Activated CD4-positive, alpha-beta T cell treated with anti-CD3 and anti-CD28 coated beads, Interleukin-2, amount 50 U/mL, for 4 hours (primary cell): ENCODE measurements at places on chromosomes 5 and 9.

DNA sequence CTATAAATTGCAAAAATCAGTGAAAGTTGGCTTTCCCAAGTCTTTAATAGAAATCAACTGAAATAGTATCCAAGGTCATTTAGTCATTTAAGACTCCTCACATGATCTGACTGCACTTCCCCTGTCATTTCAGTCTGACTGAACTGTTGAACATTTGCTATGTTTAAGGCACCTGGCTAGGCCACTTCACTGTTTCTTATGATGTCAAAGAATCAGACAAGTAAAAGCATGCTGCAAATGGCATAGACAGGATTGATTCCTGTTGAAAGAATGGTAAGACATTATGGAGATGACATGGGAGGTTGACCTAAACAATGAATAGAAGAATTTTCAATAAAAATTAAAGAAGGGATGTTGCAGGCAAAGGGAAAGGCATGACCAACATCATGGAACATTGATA lies 502.1 kb downstream of the NFIB start:
- no peak for DNase-seq

DNA sequence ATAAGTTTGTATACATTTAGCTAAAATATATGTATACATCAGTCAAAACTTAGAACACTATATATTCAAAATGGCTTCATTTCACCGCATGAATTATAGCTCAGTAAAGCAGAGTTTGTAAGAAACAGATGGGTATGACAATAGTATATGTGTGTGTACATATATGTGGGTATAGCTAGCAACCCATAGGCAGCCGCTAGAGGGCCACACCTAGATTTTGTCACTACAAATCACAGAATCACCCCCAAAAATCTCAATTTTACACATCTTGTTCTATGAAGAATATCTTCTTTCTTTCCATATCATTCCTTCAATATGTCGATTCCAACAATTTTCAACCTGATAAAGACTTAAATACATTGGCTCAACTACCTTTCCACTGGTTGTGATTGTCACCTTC lies 357.8 kb upstream of the CCNG1 start:
- no peak for DNase-seq

- no peak for DNase-seq
Measured at GRCh38 chr5:132841305-132841704, 10.9 kb upstream of the SHROOM1 start.

GRCh38 chr9:114141553-114142402 lies 13.6 kb upstream of the COL27A1 start:
- DNase-seq: no peak

DNA sequence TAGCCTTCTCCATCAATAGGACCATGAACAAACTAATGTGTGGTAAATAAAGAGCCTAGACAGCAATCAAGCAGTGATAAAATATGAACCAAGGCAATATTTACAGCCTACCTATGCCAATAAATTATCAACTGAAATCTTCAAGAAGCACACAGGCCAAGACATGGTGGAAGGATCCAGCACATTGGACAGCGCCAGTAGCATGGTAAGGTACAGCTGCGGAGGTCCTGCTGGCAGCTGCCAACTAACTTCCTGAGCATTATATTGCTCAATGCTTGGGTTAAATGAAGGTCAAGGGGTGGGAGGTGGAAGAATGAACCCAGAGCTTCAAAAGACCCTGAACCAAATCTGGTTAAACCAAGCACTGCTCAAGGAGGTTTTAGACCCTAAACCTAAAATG lies 16.5 kb upstream of the SPDL1 start:
- DNase-seq: no peak

- no peak for DNase-seq
Measured at GRCh38 chr5:108418197-108418596, 36.3 kb upstream of the FBXL17 start.

GRCh38 chr9:36787709-36788108 lies 215.0 kb downstream of the MELK start:
- no peak for DNase-seq

DNA sequence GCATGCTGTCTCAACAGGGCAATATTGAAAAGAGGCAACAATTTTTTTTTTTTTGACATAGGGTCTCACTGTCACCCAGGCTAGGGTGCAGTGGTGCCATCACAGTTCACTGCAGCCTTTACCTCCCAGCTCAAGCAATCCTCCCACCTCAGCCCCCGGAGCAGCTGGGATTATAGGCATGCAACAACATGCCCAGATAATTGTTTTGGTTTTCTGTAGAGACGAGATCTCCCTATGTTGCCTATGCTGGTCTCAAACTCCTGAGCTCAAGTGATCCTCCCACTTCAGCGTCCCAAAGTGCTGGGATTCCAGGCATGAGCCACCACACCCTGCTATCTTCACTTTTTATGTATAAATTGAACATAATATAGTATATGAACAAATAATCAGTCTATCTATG lies 47.6 kb downstream of the PRELID2 start:
- no peak for DNase-seq

DNA sequence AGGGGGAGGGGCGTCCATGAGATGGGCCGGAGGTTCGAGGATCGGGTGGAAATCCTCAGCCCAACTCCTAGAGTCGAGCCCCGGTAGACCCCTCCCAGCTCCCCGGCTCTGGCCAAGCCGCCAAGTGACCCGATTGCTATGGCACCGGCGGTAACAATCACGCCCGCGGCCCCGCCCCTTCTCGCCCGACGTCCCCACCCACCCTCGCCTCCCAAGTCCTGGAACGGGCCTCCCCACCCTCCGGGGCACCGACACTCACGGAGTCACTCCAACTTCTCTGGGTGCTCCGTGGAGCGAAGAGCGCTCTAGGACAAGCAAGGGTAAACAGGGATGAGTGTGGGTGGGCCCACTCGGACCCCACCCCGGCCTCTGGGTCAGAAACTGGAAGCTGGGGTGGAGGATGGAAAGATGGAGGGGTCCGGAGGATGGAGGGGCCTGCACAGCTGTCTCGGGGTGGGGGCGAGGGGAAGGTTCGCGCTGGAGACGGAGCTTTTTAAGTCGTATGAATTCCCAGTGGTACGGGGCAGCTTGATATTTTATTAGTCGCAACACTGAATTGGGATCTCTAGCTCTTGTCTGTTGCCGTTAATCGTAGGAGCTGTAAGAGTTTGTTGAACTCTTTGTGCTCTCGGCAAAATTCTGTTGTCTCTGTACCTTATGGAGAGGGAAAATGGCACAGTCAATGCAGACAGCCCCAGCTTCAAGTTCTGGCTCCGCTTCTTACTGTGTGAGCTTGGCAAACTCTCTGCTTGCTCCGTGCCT lies at the start of gene SPACA9:
TSS of gene SPACA9 (plus strand) at position 204 of the 762 bp plus-strand sequence. CDS start 5,050 bp downstream, outside the sequence.
- DNase-seq: peak; percentile 7

DNA sequence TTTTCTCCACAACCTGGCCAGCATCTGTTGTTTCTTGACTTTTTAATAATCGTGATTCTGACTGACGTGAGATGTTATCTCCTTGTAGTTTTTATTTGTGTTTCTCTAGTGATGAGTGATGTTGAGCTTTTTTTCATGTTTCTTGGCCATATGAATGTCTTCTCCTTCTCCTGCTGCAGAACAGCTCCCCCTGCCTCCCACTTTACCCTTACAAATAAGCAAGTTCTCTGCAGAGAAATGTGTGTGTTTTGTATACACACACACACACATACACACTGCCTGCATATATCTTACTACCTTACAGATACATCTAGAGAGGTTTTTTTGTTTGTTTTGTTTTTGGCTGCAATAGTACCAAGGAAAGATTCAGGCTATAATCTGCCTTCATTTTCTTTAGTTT lies 88.7 kb upstream of the PHF24 start:
- DNase-seq: no peak

GRCh38 chr5:96384353-96384752 lies 48.7 kb downstream of the PCSK1 start:
- no peak for DNase-seq

DNA sequence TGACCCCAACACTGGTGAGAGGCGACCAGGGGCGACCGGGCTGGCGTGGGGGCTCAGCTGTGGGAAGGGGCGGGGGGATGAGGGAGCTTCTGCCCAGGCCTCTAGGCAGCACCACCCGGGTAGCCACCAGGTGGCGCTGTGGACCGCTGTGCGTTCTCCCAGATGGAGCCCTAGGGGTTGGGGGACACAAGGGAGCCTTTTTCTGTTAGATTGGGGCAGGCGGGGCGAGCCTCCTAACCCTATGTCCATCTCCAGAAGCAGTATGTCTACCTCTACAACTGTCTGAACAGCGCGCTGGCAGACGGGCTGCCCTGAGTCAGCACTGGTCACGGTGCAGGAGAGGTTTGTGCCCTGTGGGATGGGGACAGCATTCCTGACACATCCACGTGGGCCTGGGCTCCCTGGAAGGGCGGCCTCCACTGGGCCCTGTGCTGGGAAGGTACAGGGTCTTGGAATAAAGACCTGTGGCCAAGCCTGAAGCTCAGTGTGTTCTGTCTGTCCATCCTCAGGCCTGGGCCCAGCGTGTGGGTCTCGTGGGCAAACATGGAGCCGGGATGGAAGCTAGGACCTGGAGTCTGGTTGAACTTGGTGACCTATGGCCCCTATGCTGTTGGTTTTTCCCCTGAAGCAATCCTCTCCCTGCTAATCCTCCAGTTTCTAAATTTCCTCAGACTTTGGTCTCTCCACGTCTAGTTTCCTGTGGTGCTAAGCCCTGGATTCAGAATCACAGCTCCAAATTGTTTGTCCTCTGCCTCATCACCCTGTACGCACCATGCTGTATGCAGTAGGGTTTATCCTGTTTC lies 23.1 kb upstream of the SPTLC1 start:
- DNase-seq: peak; percentile 70

DNA sequence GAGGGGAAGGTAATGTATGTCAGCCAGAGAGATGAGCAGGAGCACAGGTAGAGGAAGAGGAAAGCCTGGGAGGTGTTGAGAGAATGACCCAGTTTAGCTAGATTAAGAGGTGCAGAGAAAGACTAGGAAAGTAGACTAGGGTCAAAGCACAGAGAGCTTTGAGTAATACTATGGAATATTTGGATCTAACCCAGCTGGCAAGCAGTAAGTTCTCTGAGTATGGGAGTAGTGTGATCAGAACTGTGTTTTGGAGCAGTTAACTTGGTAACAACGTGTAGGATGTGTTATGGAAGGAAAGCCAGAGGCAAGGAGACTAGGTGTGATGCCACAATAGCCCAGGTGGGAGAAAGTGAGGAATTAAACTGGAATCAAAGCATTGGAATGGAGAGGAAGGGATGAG lies 84.9 kb upstream of the PTGER4 start:
- DNase-seq: no peak

DNA sequence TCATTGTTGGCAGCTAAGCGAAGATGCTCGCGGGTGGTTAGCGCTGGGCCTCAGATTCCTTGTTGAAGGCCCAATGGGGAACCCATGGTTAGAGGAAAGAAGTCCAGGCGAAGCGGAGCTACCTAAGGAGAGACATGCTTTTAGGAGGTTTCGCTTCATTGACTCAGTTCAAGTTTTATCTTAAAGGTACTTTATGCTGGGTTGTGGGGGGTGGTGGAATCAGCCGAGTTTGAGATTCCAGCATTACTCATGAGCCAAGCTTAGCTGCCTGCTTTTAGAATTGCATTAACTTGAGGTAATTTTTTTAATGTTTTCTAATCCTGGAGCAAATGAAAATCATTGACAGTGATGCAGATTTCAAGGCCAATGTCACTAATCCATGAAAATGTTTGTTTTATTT lies 16.1 kb downstream of the MEGF10 start:
- no peak for DNase-seq

DNA sequence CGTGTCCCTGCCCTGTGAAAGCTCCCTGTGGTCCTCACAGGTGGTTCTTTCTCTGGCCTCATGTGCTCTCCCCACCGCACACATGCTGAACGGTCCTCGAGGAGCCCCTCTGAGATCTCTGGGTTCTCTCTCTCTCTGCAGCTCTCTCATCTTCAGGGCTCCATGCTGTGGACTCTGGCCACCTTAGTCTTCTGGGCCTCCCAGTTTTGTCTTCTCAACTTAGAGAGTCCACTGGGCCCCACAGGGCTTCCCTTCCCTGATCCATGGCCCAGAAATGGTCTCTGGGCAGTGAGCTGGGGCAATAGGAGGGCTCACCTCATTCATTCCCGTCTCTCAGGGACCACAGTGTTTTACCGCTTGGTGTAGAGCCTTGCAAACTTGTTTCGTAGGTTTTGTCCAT lies 26.4 kb downstream of the FGD3 start:
- no peak for DNase-seq

DNA sequence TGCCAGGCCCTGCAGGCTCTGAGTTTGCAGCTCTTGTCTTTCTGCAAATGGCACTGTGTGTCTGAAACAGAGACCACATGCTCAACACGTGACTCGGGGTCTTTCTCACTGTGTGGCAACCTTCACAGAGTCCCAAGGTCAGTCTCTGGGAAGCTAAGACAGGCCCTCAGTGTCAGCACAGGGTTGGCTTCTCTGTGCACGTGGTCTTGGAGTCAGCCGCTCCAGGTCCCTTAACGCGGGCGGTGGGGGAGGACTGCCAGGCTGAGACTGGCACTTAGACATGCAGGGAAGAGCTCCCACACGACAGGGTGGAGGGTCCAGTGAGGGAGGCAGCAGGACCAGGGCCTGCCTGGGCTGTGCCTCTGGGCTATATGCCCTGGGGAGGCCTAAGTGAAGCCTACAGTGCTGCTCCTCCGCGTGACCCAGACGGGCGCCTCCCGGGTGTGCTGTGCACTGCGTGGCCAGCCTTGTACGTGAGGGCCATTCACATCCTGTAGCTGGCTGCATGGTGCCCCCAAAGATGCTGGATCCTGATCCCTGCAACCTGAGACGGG lies 76.8 kb downstream of the ADAMTS2 start:
- no peak for DNase-seq

DNA sequence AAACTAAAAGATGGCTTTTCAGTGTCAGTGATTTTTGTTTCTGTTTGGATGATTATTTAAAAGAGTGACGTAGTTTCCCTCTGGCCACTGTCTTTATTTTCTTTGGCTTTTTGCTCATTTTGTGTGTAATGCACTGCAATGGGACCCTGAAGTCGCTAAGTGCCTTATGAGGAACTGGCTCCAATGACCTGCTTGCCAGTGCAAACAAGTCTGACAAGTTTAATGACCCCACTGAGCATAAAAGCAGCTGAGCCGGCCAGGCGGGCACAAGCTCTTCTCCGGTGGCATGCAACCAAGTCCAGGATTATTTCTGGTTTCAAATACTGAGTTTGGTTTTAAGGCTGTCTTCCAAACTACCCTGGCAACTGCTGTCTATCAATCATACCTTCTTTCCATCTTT lies 15.6 kb upstream of the GNA14 start:
- DNase-seq: no peak

- DNase-seq: no peak
Measured at GRCh38 chr9:15977438-15977837, 424.6 kb downstream of the CCDC171 start.

- no peak for DNase-seq
Measured at GRCh38 chr5:148290271-148291195, 21.7 kb upstream of the SPINK7 start.

- DNase-seq: no peak
Measured at GRCh38 chr9:134321946-134322741, 4.1 kb upstream of the RXRA start.

- DNase-seq: no peak
Measured at GRCh38 chr9:137318602-137319001, 16.5 kb upstream of the NRARP start.

GRCh38 chr9:77922591-77922990 lies 109.0 kb downstream of the GNAQ start:
- DNase-seq: no peak

DNA sequence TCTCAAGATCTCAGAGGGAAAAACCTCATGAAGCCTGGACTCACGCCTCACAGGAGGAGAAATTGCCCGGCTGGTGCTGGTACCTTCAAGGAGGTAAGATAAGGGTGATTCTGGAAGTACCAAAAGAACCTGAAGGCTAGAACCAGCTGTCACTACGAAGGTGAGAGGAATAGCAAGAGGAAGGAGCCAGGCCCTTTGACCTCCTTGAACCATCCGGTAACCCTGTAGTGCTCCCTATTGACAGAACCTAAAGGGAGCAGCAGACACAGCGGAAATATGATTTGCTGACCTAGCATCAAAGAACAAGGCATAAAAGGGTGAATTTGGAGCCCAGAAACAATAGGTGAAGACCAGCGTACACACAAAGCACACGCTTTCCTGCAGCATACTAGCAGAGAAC lies 92.2 kb downstream of the DOCK8 start:
- DNase-seq: peak; percentile 33
